ENCODE measurements at places on chromosomes 5 and 9. TPM values are rescaled to one million over a fixed set of nuclear protein-coding genes. Genes with fewer than 3 reads are reported as not detected.

The ZNF658 gene
- 18.7 TPM for total RNA-seq

The IFNA13 gene
- not detected for total RNA-seq

The SLF1 gene
- total RNA-seq: 0.58 TPM

The FYB1 gene
- 3.5 TPM for total RNA-seq

The DDX31 gene
- 4.3 TPM for total RNA-seq

The TOR1B gene
- total RNA-seq: 38.5 TPM

The MARCHF11 gene
- not detected for total RNA-seq

The KIAA1958 gene
- total RNA-seq: 14.0 TPM

The PHF24 gene
- not detected for total RNA-seq

The PCDHB13 gene
- 3.1 TPM for total RNA-seq

The FBXL7 gene
- total RNA-seq: 7.9 TPM

The C7 gene
- 317 TPM for total RNA-seq

The TIMD4 gene
- not detected for total RNA-seq

The ELL2 gene
- 187 TPM for total RNA-seq

The VCAN gene
- 33.8 TPM for total RNA-seq

The PFN3 gene
- total RNA-seq: not detected

The ADAMTS12 gene
- total RNA-seq: 17.1 TPM

The ADRA1B gene
- 0.45 TPM for total RNA-seq

The SH3RF2 gene
- 59.6 TPM for total RNA-seq

The GPR151 gene
- total RNA-seq: not detected
